ENCODE measurements at places on chromosomes 1 and 21. TPM values are rescaled to one million over a fixed set of nuclear protein-coding genes. Genes with fewer than 3 reads are reported as not detected.

Gene TRAF3IP3
- total RNA-seq, result 166 TPM

Gene MXRA8
- 0.07 TPM for total RNA-seq

Gene RO60
- 55.9 TPM for total RNA-seq

Gene B3GALT5
- not detected for total RNA-seq

Gene AIRE
- total RNA-seq, result 0.10 TPM

Gene CDK11A
- 58.9 TPM for total RNA-seq

Gene GRIK3
- 0.37 TPM for total RNA-seq

Gene DYNLT5
- not detected for total RNA-seq

Gene ZC3H12A
- 145 TPM for total RNA-seq

Gene FMO5
- total RNA-seq, result 1.5 TPM

Gene LDLRAD1
- not detected for total RNA-seq

Gene FCGR1A
- not detected for total RNA-seq

Gene HES2
- not detected for total RNA-seq

Gene MATN1
- 0.93 TPM for total RNA-seq

Gene FAM43B
- not detected for total RNA-seq

Gene GBP6
- not detected for total RNA-seq

Gene TNFAIP8L2
- total RNA-seq, result 9.3 TPM

Gene CR1
- total RNA-seq, result 11.4 TPM

Gene LCE3E
- total RNA-seq, result not detected

Gene S100A7
- not detected for total RNA-seq

Gene ARHGAP29
- not detected for total RNA-seq

Gene MARK1
- 3.8 TPM for total RNA-seq

Gene HCRTR1
- total RNA-seq, result not detected

Gene RNU1-4
- 4,195 TPM for total RNA-seq

Gene FAM78B
- 0.64 TPM for total RNA-seq

Gene CELA3B
- not detected for total RNA-seq

Gene EPB41
- total RNA-seq, result 73.8 TPM

Gene FCER1G
- 0.60 TPM for total RNA-seq

Gene PLEKHN1
- total RNA-seq, result 1.4 TPM

Gene CCDC181
- not detected for total RNA-seq

Gene SYNC
- total RNA-seq, result not detected

Gene CFHR1
- not detected for total RNA-seq

Gene NCF2
- total RNA-seq, result 101 TPM

Gene PTGS2
- total RNA-seq, result not detected

Gene SPAG17
- not detected for total RNA-seq

Gene CYP4X1
- total RNA-seq, result not detected
